ENCODE measurements at places on chromosomes 16 and 17.

DNA sequence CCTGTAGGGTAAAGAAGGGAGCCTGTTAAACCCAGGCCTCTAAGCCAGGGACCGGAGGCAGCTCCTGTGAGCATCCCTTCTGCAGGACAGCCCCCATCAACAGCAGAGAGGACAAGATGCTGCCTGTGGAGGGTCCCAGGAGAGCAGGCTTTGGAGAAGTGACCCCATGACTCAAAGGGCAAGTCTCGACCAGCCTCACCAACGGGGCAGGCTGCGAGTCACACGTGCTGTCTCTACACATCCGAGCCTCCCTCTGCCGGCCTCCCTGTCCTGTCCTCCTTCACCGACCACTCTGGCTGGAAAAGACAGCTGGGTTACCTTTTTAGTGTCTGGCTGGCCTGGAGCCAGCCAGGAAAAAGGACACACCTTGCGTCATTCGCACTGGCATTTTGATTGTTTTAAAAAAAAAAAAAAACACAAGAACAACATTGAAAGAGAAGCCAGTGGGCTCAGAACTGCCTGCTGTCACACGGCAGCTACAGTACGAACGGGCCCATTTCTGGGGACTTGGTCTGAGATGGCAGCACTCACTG, 74.5 kb upstream of the RCVRN start:
- no peak for DNase-seq

DNA sequence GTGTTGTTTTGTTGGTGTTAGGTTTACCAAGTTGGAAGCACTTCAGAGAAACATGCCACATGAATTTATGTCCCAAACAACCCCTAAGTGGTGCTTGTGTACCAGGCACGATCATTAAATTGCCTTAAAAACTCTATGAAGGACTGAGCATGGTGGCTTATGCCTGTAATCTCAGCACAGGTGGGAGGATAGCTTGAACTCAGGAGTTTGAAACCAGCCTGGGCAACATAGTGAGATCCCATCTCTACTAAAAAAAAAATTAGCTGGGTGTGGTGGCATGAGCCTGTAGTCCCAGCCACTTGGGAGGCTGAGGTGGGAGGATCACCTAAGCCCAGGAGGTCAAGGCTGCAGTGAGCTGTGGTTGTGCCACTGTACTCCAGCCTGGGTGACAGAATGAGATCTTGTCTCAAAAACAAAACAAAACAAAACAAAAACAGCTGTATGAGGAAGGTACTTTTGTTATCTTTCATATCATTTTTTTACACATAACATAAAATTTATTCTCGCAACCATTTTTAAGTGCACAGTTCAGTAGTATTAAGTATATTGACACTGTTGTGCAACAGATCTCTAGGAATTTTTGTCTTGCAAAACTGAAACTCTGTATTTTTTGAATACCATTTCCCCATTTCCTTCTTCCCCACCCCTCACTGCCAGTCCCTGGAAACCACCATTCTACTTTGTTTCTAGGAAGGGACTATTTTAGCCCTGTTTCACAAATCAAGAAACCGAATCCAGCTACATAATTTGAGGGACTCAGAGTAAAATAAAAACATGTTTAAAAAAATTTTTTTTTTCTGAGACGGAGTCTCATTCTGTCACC, 14.3 kb upstream of the RBBP6 start:
- no peak for DNase-seq

- DNase-seq = no peak
These were observed 156.9 kb upstream of the CIBAR2 start for GRCh38 chr16:85269165-85269564.

DNA sequence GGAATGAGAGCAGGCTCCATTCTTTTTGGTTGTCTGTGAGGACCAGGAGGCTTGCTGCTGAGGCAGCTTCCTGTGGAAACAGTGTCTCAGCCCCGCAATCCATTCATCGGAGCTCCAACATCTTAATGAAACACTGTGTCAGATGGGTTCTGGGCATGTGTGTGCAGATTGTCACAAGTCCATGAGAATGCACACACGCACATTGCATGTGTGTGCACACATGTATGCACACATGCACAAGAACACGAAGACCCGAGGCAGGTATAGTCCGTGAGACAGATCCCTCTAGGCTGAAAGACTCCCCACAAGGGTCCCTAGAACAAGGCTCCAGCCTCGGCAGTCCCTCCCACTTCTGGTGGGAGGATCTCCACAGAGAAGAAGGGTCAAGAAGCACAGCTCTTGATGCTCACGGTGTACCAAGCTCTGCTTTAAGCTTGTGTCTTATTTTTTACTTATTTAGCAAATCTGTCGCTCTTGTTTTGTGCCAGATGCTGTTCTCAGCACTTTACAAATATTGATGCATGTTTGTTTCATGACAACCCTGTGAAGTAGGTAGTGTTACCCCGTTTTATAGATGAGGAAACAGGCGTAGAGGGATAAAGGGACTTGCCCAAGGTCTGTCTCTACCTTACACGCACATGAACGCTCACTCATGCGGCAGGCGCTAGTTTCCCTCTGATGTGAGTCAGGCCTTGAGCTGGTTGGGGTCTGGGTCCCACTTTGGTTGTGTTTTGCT, 213.1 kb downstream of the SEC14L1 start:
- DNase-seq = no peak

- no peak for DNase-seq
These were observed 26.6 kb downstream of the GSE1 start for GRCh38 chr16:85639529-85640253.

- DNase-seq = peak; percentile 60
These were observed 48.4 kb downstream of the PDPK1 start for GRCh38 chr16:2586241-2586640.

DNA sequence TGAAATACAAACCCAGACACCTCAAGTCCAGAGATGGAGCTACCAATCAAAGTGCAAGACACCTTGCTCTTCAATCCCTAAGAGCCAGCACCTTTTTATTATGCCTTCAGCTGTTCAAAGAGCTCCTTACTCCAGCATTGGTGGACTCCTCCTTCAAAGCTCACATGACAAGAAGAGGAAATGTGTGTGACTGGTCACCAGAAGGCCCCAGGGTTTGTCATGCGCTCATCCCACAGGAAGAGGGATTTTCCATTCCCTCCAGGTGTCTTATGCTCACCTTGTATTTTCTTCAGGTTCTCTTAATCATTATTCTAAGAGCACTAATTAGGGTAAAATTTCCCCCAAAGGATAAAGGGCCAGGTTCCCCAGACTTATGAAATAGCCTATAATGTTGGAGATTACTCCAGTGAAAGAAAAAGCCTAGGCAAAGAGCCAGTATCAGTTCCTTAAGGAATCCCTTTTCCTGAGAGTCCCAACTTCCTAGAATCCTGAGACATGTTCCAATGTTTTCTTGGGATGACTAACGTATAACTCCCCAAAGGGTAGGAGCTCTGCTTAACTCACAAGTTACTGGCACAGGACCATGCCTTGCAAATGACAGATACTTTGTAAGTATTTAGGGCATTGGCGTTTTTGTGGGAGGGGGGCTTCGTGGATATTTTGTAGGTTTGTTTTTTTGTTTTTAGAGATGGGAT, 56.9 kb upstream of the SOX9 start:
- no peak for DNase-seq

- DNase-seq = peak; percentile 78
These were observed 660 bp downstream of the RHBDF1 start for GRCh38 chr16:71540-72401.

DNA sequence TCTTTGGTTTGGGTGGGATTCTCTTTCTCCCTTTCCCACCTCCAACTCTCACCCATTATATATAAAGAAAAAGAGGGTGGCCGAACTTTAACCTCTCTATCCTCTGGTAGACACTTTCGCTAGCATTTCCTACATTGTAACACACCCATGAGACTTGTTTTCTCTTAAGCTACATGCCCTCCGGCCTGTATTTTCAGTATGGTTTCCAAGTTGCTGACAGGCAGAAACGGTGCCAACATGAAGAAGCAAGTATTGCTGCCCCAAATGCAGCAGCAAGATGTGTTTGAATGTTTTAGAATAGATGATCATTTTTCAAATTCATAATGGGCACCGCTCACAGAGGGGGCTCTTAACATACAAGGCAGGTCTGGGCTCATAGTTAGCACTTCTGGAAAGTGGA, 18.7 kb upstream of the CYB5B start:
- DNase-seq = no peak
